ENCODE measurements at places on chromosomes 2 and 18.

DNA sequence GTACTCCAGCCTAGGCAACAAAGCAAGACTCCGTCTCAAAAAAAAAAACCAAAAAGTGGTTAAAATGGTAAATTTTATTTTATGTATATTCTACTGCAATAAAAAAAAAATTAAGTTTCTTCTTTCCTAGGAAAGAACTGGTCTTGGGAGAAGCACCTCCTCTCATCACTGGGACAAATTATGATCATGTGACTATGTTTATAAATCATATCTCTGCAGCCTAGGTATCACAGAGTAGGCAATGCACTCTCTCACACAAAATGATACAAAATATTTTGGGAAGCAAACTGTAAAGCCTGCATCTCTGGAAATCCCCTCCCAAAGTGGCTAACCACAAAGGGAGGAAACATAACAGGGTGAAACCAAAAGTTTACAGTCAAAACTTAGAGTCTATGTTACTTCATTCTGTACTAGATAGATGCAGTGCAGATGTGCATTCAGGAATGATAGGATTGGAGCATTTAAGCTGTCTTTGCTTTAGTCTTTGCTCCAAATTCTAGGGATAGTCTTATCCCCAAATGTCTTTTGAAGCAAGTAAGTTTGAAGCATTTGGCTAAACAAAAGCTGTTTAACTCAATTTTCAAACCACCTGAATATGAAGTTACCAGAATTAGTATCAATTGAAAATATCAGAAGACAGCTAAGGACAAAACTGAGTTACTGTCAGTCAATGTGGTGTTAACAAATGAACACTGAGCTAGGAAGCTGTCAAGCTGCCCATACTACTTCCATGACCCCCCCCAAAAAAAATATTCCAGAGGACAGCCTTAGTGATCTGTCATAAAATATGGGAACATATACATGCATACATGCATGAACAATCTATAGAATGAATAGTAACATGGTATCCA is 21.1 kb upstream of the MALT1 start:
- DNase-seq = no peak

GRCh38 chr2:20561637-20562454 is 89.1 kb downstream of the HS1BP3 start:
- DNase-seq = no peak

DNA sequence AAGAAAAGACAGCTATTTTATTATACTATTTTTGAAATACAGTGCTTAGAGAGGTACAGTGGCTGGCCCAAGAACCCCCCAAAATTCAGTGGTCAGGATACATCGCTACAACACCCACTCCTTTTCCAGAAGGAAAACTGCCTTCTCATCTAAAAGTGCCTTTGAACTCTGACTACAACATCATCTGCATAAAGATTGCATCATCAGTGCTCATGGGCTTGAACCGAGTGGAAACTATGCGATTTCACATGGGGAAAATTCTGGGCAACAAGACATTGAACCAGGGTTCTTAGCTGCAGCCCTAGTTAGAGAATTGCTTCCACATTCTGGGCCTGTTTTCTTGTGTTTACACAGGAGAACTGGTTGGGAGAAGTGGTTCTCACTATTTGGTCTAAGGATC is 294.6 kb upstream of the SLC14A2 start:
- no peak for DNase-seq

GRCh38 chr2:238659231-238659630 is 188.7 kb upstream of the TWIST2 start:
- no peak for DNase-seq

GRCh38 chr2:24866946-24867345 is 53.1 kb downstream of the ADCY3 start:
- no peak for DNase-seq

GRCh38 chr18:75683426-75683825 is 255.9 kb upstream of the SMIM21 start:
- no peak for DNase-seq

GRCh38 chr2:45953376-45954027 is 302.0 kb downstream of the PRKCE start:
- DNase-seq = no peak

DNA sequence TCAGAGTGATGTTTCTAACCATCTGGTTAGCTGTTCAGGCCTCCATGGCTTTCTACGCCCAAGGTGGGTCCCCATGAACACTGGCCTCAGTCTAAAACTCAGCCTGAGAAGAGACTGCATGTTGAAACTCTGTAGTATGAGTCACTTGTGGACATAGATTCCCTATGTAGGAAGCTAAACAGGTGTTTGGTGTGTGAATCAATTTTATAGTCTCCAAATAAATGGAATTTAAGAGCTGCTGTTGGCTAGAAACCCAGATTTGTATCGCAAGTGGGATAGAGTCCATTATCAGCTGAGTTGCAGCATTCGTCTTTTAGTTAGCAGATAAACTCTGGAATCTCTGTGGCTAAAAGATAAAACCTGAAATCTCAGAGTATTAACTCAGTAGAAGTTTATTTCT is 131.4 kb downstream of the KCNS3 start:
- no peak for DNase-seq

DNA sequence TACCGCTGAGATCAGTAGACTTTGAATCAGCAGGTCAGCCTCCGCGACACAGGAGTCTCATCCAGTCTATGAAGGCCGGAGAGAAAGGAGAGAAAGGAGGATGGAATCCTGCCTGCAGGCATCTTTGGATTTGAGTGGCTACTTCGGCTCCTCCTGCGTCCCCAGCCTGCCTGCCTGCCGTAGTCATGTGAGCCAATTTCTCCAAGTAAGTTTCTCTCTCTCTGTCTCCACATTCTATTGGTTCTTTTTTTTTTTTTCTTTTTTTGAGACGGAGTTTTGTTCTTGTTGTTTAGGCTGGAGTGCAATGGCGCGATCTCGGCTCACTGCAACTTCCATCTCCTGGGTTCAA is 16.7 kb downstream of the PDCD1 start:
- no peak for DNase-seq

GRCh38 chr2:98020516-98020915 is 24.8 kb upstream of the TMEM131 start:
- no peak for DNase-seq

- DNase-seq = no peak
Observed at GRCh38 chr2:20300656-20301055, 50.0 kb downstream of the PUM2 start.

GRCh38 chr2:56231361-56231760 is 47.6 kb downstream of the CCDC85A start:
- no peak for DNase-seq

- DNase-seq = no peak
Observed at GRCh38 chr2:203532957-203533658, 2.0 kb downstream of the RAPH1 start.

GRCh38 chr2:127034883-127035611 is 71.9 kb downstream of the BIN1 start:
- DNase-seq = no peak

- no peak for DNase-seq
Observed at GRCh38 chr2:185132501-185133041, 534.2 kb downstream of the ZNF804A start.

DNA sequence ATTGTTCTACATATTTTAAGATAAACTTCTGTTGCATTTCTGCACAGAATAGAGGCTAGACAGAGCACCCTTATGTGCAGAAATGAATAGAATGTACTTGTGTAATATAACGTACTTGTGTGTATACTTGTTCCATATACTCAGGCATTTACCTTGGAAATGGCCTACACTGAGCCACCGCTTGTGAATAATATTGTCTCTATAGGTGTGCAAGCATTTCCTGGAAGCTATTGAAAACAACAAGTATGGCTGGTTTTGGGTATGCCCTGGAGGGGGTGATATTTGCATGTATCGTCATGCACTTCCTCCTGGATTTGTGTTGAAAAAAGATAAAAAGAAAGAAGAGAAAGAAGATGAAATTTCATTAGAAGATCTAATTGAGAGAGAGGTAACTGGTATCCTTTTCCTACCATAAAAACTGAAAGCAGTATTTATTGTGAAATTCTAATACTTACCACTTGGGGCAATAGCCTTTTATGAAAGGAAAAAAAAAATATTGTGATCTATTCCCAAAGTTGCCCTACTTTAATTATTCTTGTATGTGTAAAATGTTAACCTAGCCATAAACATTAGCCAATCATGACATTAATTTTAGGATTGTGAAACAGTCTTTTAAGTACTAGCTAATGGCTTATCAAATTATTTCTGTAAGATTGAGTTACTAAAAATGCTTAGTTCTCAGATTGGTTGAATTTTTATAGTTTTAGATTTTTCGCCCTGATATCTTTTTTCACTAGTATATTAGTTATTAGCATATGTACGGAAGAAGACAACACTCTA is 18.0 kb downstream of the ZC3H15 start:
- no peak for DNase-seq

- no peak for DNase-seq
Observed at GRCh38 chr2:11988691-11989353, 242.4 kb downstream of the LPIN1 start.

GRCh38 chr2:48852938-48853337 is 97.4 kb upstream of the LHCGR start:
- DNase-seq = no peak

DNA sequence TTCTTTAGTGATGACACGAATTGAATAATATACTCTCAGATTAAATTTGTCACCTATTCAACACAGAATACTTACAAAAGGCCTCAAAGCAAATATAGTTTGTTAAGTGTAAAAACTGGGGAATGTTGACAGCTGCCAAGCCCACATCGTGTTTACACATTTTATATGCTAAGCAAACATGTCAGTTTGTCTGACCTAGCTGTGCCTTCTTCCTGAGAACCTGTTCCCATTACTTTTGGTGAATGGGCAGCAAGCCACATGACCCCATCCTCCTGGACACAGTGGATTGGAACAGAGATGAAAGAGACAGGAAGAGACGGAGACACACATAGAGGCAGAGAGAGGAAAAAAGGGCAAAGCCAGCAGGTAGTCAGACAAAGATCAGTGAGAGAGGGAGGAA is 22.9 kb upstream of the CUL3 start:
- no peak for DNase-seq

DNA sequence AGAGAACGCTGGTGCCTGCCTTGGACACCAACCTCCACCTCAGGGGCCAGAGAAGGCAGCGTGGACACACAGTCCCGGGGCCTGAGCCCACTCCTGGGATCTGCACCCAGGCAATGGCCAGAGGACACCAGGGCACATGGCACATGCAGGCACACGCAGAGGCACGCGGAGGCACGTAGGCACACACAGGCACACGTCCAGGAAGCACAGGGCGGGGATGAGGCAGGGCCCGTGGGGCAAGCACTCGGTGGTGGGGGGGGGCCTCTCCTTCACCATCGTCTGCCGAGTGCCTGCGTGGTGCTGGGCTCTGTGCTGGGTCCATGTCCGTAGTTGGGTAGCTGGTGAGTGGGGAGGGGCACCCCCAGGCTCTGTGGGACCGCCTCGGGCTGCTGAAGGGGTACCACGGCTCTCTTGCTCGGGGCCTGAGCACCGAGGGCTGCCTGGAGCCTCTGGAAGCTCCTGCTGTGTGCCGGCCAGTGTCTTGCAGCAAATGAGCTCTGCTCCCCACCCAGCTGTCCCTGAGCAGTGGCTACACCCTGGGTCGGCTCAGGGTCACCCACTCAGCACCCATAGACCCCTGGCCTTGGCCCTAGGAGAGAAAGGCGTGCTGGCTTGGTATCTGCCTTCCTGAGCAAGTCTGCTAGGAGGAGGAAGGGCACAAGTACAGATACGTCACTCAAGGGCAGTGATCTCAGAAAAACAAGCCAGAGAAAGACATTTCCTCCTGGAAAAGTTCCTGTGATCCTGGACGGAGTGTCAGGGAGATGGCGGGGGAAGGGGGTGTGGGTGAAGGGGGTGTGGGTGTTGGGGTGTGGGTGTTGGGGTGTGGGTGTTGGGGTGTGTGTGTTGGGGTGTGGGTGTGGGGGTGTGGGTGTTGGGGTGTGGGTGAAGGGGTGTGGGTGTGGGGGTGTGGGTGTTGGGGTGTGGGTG is 26.4 kb downstream of the RTP5 start:
- DNase-seq = no peak

GRCh38 chr2:130769343-130769907 is 14.1 kb downstream of the AMER3 start:
- DNase-seq = no peak

- DNase-seq = no peak
Observed at GRCh38 chr2:204715361-204715760, 170.1 kb downstream of the PARD3B start.

- DNase-seq = no peak
Observed at GRCh38 chr18:72041313-72042032, 502.7 kb downstream of the CBLN2 start.

DNA sequence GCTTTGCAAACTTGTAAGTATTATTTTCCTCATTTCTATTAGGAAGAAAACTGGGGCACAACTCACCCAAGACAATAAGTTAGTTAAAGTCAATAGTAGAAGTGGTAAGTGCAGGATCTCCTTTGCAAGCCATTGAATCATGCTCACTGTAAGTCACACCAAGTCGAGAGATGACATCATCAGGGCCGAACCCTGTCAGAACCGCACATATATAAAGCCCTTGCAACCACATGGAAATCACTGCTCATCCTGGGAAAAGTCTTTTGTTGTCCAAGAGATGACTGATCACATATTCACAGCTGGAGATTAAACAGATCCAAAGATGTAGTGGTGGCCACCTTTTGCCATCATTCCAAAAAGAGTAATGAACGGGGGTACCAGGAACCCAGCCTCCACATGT is 484.8 kb upstream of the ID2 start:
- no peak for DNase-seq

GRCh38 chr2:8750221-8750620 is 68.4 kb downstream of the ID2 start:
- no peak for DNase-seq

GRCh38 chr2:85501248-85501647 is 37.7 kb upstream of the MAT2A start:
- no peak for DNase-seq

- no peak for DNase-seq
Observed at GRCh38 chr2:190695739-190696138, 46.9 kb downstream of the NAB1 start.

GRCh38 chr18:9796011-9796410 is 87.9 kb downstream of the RAB31 start:
- no peak for DNase-seq

GRCh38 chr2:64356906-64357305 is 97.1 kb upstream of the LGALSL start:
- DNase-seq = no peak

GRCh38 chr2:205580212-205580987 is 101.9 kb upstream of the NRP2 start:
- no peak for DNase-seq

DNA sequence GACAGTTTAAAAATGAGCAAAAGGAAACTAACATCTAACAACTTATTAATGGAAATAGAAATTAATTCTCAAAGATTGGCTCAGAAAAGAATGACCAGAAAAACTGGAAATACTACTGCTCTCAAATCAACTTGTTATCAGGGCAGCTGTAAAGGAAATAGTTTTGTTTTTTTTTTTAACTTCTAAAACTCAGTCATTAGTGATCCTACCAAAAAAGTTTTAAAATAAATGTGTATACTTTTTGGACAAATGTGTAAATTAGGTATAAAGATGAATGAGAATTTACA is 52.1 kb upstream of the PEX13 start:
- no peak for DNase-seq

DNA sequence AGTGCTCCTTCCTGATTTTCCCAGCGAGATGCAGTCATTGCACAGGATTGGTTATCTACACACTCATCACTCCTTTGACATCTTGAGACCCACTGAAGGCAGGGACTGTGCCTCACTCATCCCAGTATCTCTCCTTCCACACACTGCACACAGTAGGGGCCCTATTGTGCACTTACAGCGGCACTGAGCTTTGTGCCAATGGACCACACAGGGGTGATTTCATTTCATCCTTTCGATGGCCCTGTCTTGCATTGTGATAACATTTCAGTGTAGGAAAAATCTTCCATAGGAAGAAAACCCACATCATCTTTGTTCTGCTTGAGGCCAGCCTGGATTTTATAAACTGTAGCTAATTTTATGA is 11.0 kb upstream of the LRRFIP1 start:
- no peak for DNase-seq
